Motor neuron (in vitro differentiated cells): ENCODE measurements at places on chromosomes 5 and 9. TPM values are rescaled to one million over a fixed set of nuclear protein-coding genes. Genes with fewer than 3 reads are reported as not detected.

GRCh38 chr9:8391132-8391531, 591.6 kb upstream of the DMAC1 start:
- ATAC-seq, result no peak

GRCh38 chr5:57950616-57951228, 468.1 kb upstream of the ACTBL2 start:
- no peak for ATAC-seq

DNA sequence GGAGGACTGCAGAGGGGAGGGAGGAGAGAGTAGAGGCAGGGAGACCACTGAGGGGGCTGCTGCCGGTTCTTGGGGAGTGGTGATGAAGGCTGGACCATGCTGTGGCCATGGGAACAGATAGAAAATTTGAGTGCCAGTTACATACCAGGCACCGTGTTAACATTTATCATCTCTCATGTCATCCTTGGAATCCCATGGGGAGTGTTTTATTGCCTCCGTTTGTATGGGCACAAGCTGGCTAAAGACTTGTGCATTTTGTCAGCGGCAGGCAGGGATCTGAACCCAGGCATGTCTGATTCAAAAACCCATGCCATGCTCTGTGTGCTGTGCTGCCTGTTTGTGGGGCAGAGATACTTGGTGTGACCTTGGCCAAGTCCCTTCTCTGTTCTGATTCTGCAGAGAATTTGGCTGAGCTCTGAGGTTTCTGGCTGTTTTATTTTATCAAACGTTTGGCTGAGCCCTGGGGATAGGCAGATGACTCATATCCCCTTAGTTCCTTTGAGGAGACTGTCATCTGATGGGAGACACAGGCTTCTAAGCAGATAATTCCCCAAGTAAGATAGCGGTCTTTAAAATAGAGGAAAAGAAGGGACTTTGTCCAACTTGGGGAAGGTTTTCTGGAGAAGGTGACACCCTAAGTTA, 22.2 kb downstream of the COL27A1 start:
- no peak for ATAC-seq

The NR2F1 gene
- 23.6 and 31.1 TPM in 2 replicates for total RNA-seq

DNA sequence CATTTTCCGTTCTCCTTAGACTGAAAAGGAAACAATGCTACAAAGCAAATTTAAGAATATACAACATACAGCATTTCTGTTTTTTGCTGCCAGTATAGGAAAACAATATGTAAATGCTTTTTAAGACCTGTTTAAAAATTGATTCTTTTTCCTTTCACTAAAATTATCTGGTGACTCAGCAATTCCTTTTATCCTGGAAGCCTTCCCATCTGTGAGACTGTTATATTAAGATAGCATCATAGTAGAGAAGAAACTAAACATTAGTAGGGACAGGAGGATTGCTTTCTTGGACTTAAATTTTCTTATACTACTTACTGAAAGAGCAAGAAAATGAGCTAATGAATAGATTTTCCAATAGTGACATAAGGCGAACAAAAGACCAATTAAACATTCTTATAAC, 30.0 kb upstream of the GPR21 start:
- ATAC-seq, result no peak

The ERAP2 gene
- 0.87 and 1.3 TPM in 2 replicates for total RNA-seq

DNA sequence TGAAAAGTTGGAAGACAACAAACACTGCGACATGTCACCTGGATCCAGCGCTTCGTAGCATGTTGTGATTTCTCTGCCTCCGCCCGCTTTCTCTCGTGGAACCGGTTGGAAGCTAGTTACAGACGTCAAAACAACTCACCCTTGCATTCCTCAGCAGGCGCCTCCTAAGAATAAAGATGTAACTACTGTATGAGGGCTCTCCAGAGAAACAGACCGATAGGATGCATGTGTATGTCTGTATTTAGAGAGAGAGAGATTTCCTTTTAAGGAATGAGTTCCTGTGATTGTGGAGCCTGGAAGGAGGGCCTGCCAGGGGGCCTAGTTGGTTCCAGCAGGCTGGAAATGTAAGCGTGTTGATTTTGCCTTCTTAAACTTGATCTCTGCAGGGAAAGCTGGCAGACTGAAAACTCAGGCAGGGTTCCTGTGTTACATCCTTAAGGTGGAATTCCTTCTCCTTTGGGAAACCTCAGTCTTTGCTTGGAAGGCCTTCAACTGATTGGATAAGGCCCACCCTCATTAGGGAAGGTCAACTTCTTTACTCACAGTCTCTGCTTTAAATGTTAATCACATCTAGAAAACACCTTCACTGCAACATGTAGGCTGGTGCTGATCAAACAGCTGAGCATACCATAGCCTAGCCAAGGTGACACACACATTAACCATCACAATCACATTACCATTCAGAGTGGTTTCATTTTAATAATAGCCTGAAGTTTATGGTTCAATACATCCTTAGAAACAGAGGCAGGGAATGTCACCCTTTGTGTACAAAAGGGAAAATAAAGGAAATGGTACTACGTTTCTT, 163.8 kb downstream of the SYK start:
- ATAC-seq, result no peak
